Activated CD4-positive, alpha-beta T cell treated with anti-CD3 and anti-CD28 coated beads, Interleukin-2, amount 50 U/mL, for 1 hour (primary cell): ENCODE measurements at places on chromosomes 4 and X.

GRCh38 chr4:2245057-2245786, 3.3 kb upstream of the HAUS3 start:
- no peak for DNase-seq

GRCh38 chr4:54076673-54077072, 12.3 kb upstream of the CHIC2 start:
- DNase-seq, result no peak

GRCh38 chrX:65841263-65841662, 173.8 kb downstream of the MSN start:
- no peak for DNase-seq

DNA sequence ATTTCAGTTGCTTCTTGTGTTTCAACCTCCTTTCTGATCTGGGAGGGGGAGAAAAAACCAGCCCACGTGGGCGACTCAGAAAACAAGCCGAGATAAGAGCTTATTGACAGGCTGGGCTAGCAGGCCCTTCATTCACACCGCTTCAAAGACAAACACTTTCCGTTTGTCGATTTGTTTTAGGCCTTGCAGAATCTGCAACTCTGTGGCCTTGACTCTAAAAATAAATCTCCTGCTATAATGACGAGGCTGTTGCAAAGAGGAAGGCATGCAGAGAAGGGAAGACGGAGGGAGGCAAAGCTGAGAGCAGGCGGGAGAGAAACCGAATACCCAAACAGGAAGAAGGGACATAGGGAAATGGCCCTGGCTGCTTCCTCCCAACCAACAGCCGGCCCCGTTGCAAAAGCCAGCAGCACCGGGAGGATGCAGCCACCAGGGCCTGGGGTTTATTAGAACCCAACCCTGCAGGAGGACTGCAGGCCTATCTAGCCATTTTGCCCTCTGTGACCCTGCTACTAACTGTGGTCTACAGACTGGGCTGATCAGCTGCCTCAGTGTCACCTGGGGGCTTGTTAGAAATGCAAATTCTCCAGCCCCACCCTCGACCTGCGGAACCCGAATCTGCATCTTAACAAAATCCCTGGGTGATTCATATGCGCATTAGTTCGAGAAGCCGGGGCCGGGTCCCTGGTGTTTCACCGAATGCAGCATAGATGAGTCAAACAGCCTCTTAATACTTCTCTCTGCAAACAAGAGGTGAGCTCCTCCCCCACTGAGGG, 325.5 kb downstream of the BCOR start:
- peak; percentile 53 for DNase-seq

GRCh38 chr4:149141391-149141790, 674.3 kb downstream of the IQCM start:
- DNase-seq, result no peak

DNA sequence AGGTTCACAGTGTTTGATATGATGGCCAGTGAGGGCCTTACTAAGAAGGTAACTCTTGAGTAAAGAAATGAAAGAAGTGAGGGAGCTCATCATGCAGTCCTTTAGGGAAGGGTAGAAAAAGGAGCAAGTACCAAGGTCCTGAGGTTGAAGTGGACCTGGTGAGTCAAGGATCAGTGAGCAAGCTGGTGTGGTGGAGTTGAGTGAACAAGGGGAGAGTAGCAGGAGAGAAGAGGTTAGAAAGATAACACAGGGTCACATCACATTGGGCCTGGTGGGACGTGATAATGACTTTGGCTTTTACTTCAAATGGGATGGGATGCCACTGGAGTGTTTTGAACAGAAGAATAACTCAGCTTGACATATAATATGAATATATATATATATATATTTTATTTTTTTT, 44.7 kb downstream of the OSTC start:
- no peak for DNase-seq

GRCh38 chr4:90456891-90457290, 329.7 kb downstream of the CCSER1 start:
- no peak for DNase-seq

DNA sequence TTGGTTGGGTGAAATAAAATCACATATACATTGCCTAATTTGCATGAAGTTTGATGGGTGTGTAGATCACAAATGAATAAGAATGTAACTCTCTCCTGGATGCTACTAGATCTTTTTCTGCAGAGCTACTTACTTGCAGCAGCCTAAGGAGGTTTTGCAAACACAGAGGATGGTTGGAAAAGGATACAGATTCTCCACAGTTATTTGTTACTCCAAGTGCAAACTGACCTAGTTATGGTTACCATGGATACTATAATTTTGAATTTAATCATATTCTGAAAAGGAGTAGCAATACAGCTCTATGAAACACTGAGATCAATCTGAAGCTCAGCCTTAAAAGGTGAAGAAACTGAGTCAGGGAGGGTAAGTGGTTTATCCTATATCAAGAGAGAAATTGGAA, 9.1 kb upstream of the ARHGEF38 start:
- DNase-seq, result no peak

GRCh38 chr4:903066-904046, 28.8 kb downstream of the GAK start:
- DNase-seq, result no peak

DNA sequence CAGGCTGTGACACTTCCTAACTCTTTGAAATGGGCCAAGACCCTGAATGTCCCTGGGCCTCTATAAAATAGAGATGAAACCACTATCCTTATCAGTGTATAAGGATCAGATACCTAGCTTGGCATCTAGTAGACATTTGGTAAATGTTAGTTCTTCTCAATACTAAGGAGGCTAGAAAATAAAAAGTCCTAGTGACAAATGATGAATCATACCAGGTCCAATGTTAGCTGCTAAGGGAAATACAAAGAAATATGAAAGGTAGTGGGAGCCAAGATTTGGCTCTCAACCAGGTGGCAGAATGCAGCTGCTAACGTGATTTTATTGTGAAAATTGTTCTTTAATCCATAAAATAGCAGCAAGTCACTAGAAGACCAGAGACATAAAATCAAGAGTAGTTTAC, 19.8 kb upstream of the PPARGC1A start:
- DNase-seq, result no peak

DNA sequence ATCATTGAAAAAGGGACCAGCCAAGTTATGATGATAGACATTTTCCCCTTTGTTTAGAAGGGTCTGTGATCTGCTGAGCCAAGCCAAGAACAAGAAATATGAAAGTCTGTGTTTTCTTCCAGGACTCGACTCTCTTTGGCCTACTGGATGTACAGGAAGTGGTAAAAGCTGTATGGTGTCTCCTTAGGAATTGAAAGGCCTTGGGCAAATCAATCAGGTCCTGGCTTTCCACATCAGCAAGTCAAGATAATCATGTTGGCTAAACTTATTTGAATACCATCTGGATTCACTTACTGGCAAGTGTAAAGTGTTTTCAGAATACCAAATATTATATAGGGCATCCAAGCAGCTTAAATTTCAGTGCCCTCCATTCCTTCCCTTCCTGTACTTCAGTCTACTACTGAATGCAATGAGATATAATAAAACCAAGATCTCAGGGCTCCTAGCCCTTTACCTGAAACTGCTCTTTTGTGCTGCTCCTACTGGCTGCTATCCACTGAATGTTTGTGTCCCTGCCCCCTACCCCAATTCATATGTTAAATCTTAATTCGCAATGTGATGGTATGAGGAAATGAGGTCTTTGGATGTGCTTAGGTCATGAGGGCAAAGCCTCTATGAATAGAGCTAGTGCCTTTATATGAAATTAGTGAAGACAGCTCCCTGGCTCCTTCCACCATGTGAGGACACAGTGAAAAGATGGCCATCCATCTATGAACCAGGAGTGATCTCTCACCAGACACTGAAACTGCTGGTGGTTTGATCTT, 578.0 kb downstream of the SPRY1 start:
- no peak for DNase-seq
